ENCODE measurements at places on chromosomes 3 and 15. TPM values are rescaled to one million over a fixed set of nuclear protein-coding genes. Genes with fewer than 3 reads are reported as not detected.

DNA sequence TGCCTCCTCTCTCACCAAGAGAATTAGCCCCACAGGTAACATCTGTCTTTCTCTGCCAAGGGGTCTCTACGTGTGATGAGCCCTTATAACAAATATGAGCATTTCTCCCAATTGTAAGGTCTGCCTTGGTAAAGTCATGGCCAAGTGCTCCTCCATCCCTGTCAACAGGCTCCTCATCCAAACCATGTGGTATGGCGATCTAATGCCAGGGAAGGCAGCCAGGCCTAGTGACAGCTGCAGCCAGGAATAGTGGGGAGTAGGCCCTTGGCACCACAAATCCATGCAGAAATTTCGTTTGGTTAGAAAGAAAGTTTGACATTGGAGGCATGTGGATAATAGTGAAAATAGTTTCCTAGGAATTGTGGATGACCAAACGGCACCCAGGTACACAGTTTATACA, 4.7 kb upstream of the LRTM1 start:
- no peak for DNase-seq

DNA sequence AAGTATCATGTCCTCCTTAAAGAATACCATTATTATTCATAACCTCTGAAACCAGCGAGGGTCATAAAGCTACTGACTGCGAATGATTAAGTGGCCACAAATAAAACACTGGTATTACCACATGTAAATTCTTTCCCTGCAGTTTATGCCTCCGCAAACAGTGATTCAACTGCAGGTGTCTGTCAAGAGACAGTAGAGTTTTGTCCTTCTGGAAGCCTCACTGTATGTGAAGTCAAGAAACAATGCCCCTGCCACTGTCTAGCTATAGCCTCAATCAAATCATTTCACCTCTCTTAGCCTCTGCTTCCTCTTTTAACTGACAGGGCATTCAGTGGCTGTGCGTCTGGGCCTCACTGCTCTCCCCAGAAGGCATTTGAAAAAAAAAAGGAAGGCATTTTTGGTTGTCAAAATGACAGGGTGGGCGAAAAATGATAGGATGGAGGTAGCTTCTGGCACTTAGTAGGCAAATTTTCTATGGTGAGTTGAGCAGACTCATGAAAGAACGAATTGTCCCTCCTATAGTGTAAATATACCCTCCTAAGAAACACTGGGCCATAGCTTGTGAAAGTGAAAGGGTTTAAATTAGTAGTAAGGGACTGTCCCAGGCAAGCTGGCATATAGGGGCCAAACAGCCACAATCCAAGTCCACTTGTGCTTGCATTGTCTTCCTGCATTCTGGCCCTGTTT, 66.7 kb downstream of the FILIP1L start:
- DNase-seq: no peak

- DNase-seq: no peak
Observed at GRCh38 chr3:134376385-134376765, 2.1 kb upstream of the AMOTL2 start.

DNA sequence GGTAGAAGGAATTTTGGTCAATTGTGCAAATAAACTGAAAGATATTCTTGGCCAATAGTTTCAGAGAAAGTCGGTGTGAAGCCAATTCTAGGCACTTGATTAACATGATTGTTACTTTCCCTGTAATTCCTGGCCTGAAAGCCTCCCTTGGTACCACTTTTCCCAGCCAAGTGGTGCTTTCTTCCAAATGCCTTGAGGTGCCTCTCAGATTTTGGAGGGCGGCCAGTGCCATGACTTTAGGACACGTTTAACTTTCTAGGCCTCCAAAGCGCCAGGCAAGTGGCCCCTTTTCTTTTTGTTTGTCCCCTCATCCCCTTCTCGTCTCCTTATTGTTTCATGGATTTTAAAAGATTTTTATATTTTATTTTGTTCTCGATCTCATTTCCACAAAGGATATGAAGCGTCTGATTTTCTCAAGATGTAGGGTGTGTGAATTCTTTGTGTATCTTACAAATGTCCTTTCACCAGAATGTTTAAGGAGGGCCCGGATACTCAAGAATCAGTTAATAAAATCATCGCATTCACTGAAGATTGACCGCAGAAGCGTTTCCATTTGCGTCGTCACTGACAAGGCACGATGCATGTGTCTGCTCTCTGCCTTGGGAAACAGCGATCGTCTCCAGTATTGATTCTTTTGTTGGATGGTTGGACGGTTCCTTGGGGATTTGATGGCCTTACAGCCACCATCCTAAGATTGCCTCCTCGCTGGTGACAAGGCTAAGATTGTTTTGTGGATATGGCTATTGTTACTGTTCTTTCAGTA, 87.8 kb downstream of the ASB7 start:
- no peak for DNase-seq

DNA sequence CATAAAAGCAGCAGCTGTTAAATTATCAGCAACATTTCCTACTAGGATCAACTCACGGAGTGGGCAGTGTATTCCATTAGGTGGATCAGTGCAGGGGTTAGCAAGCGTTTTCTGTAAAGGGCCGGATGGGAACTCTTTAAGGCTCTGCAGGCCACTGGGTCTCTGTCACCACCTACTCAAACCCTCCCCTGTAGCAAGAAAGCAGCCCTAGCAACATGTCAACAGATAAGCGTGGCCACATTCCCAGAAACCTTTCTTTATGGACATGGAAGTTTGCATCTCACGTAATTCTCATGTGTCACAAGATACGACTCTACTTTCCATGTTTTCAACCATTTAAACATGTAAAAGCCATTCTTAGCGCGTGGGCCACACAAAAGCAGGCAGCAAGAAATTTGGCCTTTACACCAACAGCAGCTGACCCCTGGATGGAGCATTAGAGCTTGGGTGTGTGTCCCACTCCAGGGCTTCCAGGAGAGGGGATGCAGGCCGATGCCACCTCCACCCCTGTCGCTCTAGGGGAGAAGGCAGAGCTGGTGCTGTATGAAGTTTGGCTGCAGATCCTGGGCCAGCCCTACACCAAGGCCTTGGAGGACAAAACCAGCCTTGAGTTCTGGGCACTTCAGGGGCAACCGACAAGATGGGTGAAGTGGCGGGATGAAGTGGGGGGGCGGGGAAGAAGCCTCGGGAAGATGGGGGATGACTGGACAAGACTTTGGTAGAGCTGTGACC, 48.2 kb upstream of the CSPG4 start:
- no peak for DNase-seq

- no peak for DNase-seq
Observed at GRCh38 chr3:50571486-50571885, 2.2 kb downstream of the HEMK1 start.

Gene UTS2B
- 0.33 TPM for total RNA-seq

Gene CHAC1
- total RNA-seq: 4.7 TPM

All from pulmonary artery endothelial cell (primary cell).